ENCODE measurements at places on chromosomes 7 and 10.

DNA sequence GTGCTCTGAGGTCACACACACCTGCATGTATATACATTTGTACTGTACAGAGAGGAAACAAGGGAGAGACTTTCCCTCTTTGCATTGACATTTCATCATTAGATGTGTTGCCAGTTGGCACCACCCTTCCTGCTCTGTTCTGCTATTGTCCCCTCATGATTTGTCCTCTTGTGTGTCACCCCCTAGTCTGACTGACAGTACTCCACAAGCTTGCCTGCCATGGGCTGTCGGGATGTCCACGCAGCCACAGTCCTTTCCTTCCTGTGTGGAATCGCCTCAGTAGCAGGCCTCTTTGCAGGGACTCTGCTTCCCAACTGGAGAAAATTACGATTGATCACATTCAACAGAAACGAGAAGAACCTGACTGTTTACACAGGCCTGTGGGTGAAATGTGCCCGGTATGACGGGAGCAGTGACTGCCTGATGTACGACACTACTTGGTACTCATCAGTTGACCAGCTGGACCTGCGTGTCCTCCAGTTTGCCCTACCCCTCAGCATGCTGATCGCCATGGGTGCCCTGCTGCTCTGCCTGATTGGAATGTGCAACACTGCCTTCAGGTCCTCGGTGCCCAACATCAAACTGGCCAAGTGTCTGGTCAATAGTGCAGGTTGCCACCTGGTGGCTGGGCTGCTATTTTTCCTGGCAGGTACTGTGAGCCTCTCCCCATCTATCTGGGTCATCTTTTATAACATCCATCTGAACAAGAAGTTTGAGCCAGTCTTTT lies 9.4 kb downstream of the CLDN12 start:
- DNase-seq: peak; percentile 31

GRCh38 chr10:4770801-4771553 lies 55.0 kb upstream of the AKR1E2 start:
- no peak for DNase-seq

DNA sequence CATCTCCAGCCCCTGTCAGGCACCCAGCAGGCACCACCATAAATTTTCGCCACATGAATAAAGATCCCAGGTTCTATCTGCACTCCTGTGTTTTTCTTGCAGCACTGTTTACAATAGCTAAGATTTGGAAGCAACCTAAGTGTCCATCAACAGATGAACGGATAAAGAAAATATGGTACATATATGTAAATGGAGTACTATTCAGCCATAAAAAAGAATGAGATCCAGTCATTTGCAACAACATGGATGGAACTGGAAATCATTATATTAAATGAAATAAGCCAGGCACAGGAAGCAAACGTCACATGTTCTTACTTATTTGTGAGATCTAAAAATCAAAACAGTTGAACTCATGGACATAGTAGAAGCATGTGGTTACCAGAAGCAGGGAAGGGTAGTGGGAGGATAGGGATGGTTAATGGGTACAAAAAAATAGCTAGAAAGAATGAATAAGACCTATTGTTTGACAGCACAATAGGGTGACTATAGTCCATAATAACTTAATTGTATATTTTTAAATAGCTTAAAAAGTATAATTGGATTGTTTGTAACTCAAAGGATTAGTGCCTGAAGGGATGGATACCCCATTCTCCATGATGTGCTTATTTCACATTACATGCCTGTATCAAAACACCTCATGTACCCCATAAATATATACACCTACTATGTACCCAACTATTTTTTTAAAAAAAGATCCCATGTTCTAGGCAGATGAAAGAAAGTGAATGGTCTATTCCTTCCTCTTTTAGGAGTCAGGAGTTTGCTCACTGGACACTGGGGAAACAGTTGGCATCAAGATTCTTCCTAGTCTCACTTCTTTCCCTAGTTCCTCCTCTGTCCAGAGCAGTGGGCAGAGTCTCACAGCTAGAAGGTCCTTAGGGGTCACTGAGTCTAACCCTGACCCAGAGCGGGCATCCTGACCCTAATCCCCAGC lies 1.0 kb upstream of the NPFFR1 start:
- DNase-seq: no peak

DNA sequence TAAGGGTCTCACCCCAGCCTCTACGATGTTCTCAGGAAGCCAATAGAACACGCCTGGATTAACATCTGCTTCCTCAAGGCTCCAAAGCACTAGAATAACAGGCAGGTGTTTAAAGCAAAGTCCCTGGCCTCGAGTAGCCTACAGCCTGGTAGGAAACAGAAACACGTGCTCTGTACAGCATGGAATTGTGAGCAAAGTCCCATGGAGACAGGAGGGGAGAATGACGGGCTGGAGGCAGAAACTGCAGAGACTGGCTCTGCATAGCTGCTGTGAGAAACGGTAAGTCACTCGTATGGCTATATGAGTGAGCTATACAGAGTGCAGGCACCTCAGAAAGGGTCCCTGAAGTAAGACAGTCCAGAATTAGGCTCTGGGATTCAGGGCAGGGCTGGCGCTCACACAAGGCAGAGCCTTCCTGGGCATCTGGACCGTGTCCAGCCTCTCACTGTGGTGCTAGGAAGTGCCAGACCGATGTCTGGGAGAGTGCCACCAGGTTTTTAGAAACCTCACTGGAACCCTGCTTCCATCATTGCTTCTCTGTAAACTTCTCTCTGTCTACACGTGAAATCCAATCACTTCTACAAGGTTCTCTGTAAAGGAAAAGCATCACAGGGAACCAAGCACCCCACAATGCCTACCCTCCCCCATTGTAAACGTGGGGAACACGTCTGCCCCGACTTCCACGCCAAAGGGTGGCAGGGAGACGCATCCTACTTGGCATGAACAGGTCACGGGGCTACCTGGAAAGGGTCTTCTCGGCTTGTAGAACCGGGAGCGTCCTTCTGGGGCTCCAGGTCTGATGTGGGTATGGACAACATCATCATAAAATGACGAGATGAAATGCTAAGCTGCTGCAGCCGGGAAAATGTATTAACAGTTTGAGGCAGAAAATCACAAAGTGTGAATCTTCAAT lies 38.8 kb upstream of the SHH start:
- no peak for DNase-seq

DNA sequence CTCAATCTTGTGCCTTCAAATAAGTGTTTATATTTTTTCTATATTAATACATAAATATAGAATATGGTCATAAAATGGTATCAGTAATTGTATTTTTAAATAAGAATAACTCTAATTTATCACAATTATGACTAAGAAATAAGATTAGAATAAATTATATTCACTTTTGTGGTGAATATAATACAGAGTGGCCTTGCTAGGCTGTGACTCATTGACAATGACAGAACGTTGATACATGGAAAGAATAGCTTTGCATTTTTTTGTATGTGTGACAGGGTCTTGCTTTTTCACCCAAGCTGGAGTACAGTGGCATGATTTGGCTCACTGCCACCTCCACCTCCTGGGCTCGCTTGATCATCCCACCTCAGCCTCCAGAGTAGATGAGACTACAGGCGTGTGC lies 47.8 kb upstream of the PCLO start:
- no peak for DNase-seq

GRCh38 chr10:76133597-76134255 lies 702.3 kb downstream of the LRMDA start:
- no peak for DNase-seq

DNA sequence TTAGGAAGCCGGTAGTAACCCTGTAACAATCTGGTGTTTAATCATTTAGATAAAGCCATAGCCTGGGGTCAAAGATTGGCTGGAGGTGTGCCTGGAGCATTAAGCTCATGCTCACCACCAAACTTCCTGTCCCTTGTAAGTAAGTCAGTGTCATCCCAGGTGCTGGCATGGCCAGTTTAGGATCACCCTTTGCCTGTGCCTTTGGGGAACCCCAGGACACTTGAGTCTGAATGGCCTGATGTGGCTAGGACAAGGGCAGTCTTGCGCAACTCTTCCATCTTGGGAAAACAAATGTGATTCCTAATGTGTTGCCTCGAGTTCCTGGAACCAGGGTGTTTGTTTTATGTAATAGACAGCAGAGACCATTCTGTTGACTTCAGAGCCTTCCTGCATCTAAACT lies 154.8 kb downstream of the GRK5 start:
- DNase-seq: no peak

DNA sequence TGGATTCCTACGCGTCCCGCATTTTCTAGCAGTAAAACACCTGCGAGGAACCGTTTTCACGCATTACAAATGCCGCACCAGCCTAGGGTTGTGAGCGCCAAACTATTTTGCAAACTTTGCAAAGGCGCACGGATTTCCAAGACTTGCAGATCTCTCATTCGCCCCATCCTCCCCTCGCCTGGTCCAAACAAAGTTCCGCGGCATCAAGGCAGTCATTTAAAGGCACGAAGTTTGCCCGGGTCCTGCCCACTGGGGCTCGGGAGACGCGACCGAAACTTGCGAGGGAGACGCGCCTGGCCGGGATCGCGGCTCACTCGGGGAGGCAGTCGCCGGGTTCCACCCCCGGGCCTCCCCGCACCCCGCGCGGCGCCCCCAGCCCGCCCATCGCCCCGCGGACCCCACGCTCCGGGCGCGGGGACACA lies 613 bp downstream of the USP6NL start:
- peak; percentile 50 for DNase-seq

- no peak for DNase-seq
Measured at GRCh38 chr10:33817605-33818004, 483.1 kb upstream of the NRP1 start.

DNA sequence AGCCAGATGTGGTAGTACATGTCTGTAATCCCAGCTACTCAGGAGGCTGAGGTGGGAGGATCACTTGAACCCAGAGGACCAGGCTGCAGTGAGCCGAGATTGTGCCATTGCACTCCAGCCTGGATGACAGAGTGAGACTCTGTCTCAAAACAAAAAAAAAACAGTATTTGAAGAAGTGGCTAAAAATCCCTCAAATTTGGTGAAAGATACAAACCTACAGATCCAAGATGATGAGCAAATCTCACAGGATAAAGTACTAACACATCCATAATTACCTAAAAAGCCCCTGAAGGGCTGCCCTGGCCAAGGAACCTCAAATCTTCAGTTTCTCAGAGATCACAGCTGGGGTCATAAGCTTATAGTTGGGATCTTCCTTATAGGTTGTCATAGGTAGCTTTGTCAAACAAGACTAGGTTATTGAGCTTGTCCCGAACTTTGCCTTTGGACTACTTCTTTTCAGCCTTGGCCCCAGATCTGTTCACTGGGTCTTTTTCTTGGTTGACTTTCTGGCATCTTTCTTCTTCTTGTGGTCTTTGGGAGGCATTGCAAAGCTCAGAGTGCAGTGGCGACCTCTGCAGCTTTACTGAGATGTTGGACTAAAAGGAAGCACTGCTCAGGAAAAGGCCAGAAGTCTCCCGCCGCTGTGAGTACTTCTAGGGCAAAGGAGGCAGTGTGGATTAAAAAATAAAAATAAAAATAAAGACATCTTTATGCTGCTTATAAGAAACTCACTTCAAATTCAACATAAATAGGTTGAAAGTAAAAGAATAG lies 28.6 kb upstream of the SAR1A start:
- DNase-seq: peak; percentile 13

- DNase-seq: peak; percentile 76
Measured at GRCh38 chr10:73159038-73159648, 8.7 kb downstream of the ECD start.

GRCh38 chr10:53135897-53136253 lies 363.3 kb upstream of the MBL2 start:
- DNase-seq: no peak

DNA sequence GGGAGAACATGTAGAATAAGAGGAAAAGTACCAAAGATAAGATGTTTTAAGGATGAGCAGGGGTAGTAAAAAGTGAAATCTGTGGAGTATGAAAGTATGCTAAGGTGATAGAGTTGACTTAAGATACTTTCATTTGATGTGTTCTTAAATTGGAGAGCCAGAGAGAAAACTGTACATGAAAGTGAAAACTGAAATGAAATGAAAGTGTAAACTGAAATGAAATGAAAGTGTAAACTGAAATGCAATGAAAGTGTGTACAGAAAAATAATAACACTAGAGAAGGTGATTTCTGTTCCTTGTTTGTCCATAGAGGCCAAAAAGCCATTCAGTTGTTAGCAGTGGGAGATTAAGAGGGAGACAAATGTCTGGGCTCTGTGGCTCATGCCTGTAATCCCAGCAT lies 17.5 kb downstream of the AHR start:
- DNase-seq: no peak

DNA sequence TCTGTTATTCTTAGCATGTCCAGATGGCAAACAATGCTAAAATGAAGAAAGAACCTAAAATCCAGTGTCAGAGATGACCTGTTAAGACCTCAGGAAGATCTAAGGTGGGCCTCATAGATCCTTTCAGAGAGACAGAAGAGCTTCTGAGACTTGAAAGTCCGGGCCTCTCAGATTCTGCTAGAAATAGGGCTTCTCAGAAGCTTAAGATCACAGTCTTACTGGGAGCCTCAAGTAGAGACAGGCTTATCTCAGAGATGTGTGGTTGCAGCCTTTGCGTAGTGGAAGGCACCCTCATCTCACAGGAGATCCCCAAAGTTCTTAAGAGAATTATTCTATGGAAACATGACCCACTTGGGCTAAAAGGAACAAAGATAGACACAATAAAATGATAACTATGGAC lies 642.8 kb downstream of the TNS3 start:
- DNase-seq: no peak

DNA sequence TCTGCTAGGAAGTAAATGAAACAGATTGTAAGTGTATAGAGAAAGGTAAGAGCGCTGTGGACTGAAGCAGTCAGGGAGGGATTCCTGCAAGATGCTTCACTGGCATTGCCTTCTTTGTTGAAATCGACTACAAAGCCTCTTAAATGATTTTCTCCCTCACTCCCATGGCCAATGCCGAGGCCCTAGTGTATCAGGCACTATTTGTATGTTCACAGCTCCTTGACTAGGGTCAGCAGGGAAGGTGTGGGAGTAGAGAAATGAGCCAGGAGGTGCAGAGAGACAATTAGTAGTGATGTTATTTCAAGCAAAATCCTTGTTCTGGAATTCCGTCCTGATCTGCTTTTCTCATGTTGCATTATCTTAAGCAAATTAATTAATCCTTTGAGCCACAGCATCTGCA lies 22.9 kb upstream of the DUSP5 start:
- no peak for DNase-seq

DNA sequence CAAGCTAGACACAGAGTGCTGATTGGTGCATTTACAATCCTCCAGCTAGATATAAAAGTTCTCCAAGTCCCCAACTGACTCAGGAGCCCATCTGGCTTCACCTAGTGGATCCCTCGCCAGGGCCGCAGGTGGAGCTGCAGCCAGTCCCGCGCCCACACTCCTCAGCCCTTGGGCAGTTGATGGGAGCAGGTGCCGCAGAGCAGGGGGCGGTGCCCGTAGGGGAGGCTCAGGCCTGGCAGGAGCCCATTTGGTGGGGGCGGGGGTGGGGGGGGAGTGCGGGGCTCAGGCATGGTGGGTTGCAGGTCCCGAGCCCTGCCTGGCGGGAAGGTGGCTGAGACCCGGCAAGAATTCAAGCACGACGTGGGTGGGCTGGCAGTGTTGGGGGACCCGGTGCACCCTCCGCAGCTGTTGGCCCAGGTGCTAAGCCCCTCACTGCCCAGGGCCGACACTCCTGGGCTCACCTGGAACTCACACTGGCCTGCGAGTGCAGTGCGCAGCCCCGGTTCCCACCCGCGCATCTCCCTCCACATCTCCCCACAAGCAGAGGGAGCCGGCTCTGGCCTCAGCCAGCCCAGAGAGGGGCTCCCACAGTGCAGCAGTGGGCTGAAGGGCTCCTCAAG lies 101.7 kb downstream of the ZNF438 start:
- DNase-seq: no peak

GRCh38 chr7:67738958-67739357 lies 742.3 kb downstream of the TYW1 start:
- no peak for DNase-seq

- no peak for DNase-seq
Measured at GRCh38 chr10:35231646-35232045, 104.7 kb upstream of the CCNY start.

- DNase-seq: no peak
Measured at GRCh38 chr7:149846021-149846420, 7.8 kb downstream of the ZNF862 start.
